ENCODE measurements at places on chromosomes 13 and 19. TPM values are rescaled to one million over a fixed set of nuclear protein-coding genes. Genes with fewer than 3 reads are reported as not detected.

DNA sequence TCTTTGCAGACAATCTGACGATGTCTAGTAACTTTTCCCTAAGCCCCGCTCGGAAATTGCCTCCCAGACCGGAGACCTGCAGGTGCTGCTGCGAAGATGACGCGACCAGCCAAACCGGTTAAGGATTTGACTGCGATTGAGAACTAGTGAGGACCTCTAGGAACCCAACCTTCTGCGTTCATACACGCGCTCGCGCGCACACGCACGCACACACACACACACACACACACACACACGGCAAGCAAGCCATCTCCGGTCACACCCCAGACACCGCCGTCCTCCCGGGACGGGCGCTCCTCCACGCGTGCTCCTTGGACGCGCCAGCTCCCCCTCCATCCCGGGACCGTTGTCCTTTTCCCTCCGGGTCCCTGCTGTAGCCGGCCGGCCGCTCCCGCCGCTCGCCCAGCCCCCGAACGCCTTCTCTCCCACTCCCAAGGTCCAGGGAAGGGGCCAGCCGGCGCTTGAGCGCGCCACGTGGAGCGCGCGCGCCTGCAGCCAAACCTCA is 1.2 kb downstream of the TBC1D4 start:
- DNase-seq, result peak; percentile 33

GRCh38 chr19:33008738-33009137 is 36.7 kb downstream of the FAAP24 start:
- no peak for DNase-seq

- no peak for DNase-seq
Observed at GRCh38 chr13:97710797-97711196, 242.7 kb upstream of the IPO5 start.

DNA sequence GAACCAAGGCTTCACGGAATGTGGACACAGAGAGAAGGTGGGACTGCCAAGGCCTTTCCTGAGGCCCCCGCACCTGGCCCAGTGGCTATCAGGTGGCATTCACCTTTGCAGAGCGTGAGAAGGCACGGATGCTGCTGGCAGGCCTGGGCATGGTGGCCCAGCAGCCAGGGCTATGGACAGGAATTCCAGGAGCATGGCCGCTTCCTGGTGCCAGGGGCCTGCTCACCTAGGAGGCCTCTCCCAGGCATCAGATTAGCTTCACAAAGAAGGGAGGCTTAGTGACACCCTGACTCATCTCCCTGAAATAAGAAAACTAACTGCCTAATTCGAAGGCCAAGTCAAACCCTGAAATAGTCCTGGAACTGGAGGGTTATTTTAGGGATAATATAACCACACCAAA is 155.8 kb downstream of the TEX29 start:
- DNase-seq, result no peak

The ZNF587B gene
- 32.0 TPM for total RNA-seq

DNA sequence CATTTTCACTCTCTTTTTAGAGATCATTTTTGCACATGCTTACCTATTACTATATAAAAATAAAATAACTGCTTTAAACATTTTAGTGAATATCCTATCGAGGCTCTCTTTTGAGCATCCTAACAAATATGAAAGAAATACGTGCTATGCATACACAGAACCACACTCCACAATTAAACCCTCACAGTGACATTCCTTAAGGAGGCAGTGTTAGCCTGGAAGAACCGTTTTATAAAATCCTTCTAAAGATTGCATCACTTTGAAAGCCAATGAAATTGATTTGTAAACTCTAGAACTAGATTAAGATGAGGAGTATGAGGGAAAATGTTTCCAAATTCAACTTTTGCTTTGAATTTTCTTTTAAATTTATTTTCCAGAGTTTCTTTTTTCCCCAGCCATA is 11.1 kb upstream of the ENOX1 start:
- no peak for DNase-seq

The HIPK4 gene
- 0.20 TPM for total RNA-seq

- DNase-seq, result no peak
Observed at GRCh38 chr19:49850221-49850486, 805 bp upstream of the PTOV1 start.

- peak; percentile 67 for DNase-seq
Observed at GRCh38 chr13:21124852-21125251, 51.5 kb downstream of the SKA3 start.

The SGCG gene
- total RNA-seq, result 12.9 TPM

The DPF1 gene
- total RNA-seq, result 4.0 TPM

The ZNF600 gene
- 16.7 TPM for total RNA-seq

The ZSCAN4 gene
- not detected for total RNA-seq

The PSPN gene
- 3.6 TPM for total RNA-seq

DNA sequence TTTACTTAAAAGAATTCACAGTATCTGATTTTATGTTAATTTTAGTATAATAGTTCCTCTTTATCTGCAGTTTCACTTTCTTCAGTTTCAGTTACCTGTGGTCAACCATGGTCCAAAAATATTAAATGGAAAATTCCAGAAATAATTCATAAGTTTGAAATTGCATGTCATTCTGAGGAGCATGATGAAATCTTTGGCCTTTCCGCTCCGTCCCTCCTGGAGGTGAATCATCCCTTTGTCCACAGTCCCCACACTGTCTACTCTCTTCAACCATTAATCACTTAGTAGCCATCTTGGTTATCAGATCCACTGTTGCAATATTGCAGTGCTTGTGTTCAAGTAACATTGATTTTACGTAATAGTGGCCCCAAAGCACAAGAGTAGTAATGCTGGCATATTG is 26.9 kb downstream of the SLITRK6 start:
- no peak for DNase-seq

The LRG1 gene
- 0.16 TPM for total RNA-seq

- DNase-seq, result no peak
Observed at GRCh38 chr19:47407417-47407774, 11.9 kb downstream of the MEIS3 start.

The LILRA2 gene
- total RNA-seq, result not detected

The RUBCNL gene
- 3.2 TPM for total RNA-seq

The RNF113B gene
- total RNA-seq, result not detected

The PSG3 gene
- total RNA-seq, result not detected

GRCh38 chr19:35184884-35185283 is 30.3 kb downstream of the FXYD5 start:
- DNase-seq, result no peak

DNA sequence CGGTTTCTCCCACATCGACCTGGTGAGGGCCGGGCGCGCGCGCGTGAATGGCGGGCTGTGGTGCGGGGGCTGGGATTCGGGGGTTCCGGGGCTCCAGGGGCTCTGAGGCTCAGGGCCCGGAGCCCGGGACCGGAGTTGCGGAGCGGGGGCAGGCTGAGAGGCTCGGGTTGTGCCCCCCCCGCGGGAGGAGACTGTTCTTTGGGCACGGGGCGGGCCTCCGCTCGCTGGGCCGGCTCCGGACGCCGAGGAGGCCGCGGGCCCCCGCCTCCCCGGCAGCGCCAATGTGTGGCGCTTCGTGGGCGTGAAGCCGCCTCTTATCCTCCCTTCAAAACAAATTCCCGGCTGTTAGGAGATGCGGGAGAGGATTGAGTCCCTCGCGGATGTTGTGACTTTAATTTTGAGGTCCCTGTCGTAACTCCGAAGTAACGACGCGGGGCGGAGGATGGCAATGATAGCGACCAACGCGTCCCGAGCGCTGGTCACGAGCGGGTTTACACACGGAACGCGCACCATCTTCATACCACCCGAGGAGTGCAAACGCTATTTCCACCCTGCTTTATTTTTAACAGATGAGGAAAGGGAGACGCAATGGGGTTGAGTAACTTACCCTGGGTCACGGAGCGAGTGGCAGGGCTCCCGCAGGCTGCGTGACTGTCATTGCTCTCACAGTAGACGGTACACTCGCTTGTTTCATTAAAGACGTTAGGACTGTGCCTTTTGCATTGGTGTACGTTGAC is 536 bp downstream of the UBA2 start:
- peak; percentile 23 for DNase-seq

DNA sequence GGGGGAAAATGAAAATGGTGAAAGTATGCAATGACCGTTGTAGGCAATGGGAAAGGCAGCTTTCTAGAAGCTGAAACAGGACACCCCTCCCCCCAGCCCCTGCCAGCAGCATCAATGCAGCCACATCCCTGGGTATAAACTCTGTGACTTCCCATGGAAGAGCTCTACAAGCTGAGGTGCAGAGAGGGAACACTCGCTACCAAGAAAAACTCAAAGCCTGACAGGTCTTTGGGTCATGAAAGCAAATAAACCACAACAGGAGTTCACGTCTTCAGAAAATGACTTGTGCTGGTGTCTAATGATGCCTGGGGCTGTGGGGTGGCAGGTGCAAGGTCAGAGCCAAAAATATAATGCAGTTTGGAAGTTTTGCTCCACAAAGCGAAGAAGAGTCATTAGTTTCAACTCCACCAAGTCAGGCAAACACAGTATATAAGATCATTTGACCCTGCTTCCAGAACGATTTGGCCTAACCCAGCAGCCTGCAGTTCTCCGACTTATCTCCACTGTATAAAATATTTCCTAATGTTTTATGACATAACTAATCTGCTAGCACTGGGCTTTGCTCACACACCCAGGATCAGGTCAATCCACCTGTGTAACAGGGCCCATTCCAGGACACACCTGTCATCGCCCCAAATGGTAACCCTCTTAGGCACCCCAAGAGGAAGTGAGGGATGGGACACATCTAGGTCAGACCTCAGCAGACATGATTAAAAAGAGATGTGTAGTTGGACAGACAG is 102.1 kb downstream of the IRS2 start:
- no peak for DNase-seq

- no peak for DNase-seq
Observed at GRCh38 chr13:77388944-77389624, 62.2 kb upstream of the MYCBP2 start.

The RPS19 gene
- 2,263 TPM for total RNA-seq

DNA sequence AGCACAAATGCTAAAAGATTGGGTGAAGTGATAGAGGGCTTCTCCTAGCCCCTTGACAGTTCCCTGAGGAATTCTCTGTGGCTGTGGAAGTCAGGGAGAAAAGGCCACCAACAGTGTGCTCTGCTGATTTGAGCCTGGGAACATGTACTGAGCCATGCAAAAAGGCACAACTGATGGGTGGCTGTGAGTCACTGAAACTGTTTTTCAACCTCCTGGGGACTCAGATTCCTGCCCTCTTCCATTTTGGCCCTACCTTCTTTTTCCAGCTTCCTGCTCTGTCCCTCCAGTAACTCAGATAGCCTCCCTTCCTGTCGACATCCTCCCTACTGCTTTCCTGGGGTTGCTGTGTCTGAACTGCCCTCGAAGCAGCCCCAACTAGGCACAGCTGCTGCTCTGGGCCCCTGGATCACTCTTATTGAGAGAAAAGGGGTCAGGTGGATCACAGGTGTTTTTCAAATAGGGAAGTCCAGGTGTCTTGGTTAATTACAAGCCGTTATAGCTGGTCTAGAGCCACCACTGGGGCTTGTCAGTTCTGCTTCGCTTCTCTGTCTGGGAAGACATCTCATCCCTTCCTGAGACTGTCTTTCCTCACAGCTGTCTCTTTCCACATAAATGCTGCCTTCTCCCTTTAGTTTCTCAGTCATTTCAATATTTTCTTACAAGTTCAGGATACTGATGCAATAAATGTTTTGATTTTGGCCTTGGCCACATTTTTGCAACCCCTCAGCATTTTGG is 13.7 kb downstream of the FAM124A start:
- no peak for DNase-seq

- no peak for DNase-seq
Observed at GRCh38 chr19:16342002-16342715, 17.5 kb downstream of the KLF2 start.

The NXNL1 gene
- not detected for total RNA-seq

DNA sequence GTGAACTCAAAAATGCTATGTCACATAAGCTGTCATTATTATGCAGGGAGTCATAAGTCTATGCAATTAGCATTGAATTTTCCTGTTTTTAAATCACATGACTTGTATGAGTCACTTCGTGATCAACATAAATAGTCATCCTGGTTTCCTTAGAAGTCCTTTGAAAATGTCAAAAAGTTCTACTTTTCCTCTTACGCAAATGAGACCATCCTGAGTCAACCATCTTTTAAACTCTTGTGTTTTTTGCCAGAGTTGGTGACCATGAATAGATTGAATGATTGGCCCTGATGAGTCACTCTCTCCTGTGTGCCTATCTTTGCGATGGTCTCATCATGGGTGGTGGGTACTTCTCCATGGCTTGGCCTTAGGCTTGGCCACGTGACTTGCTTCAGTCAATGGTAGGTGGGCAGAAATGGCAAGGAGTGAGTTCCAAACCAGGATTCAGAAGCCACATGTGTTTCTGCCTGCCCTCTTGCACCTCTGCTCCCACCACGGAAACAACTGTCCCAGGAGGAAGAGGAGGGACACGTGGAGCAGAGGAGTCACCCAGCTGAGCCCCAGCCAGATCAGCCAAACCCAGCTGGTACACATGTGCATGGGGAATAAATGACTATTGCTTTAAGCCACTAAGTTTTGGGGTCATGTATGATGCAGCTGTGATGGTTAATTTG is 123.5 kb upstream of the CACNA1A start:
- no peak for DNase-seq

- DNase-seq, result no peak
Observed at GRCh38 chr19:42629191-42629590, 34.5 kb upstream of the CEACAM8 start.

The GPR12 gene
- not detected for total RNA-seq

The ZNF529 gene
- total RNA-seq, result 29.0 TPM

DNA sequence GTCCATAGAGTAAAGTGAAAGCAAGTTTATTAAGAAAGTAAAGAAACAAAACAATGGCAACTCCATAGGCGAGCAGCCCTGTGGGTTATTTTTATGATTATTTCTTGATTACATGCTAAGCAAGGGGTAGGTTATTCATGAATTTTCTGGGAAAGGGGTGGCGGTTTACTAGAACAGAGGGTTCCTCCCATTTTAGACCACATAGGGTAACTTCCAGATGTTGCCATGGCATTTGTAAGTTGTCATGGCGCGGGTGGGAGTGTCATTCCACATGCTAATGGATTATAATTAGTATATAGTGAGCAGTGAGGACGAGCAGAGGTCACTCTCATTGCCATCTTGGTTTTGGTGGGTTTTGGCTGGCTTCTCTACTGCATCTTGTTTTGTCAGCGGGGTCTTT is 8.4 kb upstream of the DCUN1D2 start:
- DNase-seq, result no peak

The SIGLEC5 gene
- not detected for total RNA-seq

GRCh38 chr13:45781553-45782326 is 69.8 kb downstream of the SIAH3 start:
- no peak for DNase-seq

The STARD13 gene
- 24.5 TPM for total RNA-seq

DNA sequence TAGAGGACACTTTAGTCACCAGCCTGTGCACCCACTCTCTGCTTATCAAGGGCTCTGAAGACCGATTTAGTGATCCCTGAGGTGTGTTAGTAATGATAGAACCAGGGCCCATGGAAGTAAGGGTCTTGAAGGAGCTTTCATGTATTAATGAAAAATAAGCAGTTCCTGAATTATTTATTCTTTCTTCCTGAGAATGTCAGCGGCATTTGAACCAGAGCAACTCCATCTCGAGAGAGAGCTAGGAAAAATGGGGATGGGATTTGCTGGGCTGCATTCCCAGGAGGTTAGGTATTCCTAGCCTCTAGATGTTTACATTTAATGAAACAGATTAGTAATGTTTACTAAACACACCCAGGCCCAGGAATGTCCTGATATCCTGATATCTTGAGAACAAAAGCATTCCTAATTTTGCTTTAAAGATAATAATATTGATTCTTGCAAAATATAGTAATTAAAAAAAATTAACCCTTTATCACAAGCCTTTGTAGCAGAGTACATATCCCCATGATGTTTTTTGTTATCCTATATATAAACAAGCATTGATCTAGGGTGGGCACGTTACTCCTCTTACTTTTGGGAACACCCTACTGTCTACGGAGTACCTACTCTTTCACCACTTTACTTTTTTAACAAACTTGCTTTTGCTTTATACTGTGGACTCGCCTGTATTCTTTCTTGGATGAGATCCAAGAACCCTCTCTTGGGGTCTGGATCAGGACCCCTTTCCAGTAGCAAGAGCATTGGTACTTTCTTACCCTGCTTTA is 63.1 kb downstream of the COG3 start:
- DNase-seq, result no peak

All from mesothelial cell of epicardium (in vitro differentiated cells).